ENCODE measurements at places on chromosomes 12 and 14. TPM values are rescaled to one million over a fixed set of nuclear protein-coding genes. Genes with fewer than 3 reads are reported as not detected.

- DNase-seq, result no peak
These were observed 23.2 kb downstream of the ITPR2 start for GRCh38 chr12:26809611-26810285.

GRCh38 chr12:92036061-92036620 is 109.5 kb downstream of the BTG1 start:
- DNase-seq, result no peak

GRCh38 chr12:2475984-2476383 is 318.8 kb upstream of the FKBP4 start:
- DNase-seq, result no peak

DNA sequence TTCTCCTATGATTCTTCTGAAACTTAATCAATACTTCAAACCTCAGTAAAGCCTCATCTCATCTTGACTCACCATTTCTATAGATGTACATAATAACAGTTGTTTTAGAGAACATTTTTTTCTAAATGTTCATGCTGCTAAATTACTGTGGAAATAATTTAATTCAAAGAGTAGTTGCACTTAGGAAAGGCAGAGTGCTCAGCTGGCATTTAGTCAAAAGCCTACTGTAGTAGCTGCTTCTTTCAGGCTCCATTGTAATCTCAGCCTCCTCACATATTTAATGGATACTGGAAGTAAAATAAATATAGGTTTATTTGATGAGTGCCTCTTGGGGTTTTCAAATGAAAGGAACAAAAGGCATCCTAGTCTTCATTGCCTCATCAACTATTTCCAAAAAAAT is 325.0 kb downstream of the CCER1 start:
- DNase-seq, result no peak

DNA sequence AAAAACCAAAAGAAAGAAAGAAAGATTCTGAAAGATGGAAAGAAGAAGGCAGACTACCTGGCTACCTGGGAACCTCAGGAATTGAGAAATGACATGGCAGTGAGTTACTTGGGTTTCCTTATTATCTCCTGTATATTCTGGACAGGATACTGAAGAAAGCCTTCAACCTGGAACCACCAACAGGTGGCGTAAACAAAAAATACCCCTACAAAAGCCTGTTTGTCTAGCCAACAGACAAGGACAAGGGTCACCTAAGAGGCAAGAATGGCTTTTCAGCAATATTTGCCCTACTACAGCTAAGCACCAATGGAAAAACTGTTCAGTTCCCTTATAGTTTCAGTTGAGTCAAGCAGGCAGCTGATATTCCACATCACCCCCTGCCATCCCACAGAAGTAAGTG is 274.9 kb downstream of the GPHN start:
- no peak for DNase-seq

DNA sequence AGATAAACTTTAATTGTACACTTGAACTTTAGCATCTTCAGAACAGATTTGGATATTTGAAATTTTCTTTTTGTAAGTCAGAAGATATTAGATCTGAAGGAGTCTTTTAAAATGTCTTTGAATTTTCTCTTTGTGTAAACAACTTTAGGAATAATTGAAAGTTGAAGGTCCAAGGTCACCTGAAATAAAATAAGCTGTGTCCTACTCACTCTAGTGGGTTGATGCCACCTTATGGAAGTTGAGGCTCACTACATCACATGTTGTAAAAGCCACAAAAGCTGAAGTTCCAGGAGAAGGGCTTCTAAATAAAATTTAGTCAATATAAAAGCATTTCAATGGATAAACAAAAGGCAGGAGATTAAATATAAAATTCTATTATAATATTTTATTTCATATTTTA is 122.0 kb upstream of the ATXN7L3B start:
- DNase-seq, result no peak

DNA sequence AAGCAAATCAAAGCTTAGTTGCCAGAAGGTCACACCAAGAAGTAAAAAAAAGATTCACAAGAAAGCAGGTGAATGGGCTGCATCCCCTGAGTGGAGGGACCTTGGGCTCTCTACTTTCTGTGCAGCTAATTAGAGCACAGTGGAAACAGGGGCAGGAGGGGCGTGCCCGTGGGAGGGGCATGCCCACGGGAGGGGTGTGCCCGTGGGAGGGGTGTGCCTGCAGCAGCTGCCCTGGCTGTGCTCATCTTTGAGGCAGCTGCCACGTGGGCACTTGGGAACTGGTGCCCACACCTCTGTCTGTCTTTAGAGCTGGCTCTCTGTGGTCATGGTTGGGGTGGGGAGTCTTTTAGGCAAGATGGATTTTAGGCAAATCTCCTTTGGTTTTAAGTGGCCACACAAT is 60.0 kb downstream of the EML1 start:
- DNase-seq, result peak; percentile 32

DNA sequence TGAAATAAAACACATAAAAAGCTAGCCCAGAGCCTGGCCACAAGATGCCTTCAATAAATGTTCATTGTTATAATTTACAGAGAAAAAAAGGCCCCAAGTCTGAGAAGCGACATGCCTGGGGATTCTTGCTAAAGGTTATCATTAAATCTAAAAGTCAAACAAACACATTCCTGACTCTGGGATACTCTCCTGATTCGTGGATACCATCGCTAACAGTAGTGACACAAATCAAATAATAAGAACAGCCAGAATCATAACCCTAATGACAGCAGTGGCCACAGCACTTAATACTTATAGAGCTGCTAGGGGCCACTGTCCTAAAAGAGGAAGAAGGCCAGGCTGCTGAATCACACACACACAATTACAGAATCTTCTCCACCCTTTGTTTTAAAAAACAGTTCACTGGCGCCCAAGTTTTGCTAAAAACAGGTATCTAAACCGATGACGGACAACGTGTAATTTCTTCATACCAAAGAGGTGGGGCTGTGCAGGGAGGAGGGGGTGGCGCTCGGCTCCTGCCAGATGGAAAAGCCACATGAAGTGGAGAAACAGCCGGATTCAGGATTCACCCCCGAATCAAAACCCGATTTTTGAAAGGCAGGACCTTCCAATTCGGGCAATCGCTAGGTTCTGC is 1.2 kb downstream of the CLIP1 start:
- peak; percentile 62 for DNase-seq

GRCh38 chr14:99769123-99769522 is 24.1 kb upstream of the EML1 start:
- no peak for DNase-seq

DNA sequence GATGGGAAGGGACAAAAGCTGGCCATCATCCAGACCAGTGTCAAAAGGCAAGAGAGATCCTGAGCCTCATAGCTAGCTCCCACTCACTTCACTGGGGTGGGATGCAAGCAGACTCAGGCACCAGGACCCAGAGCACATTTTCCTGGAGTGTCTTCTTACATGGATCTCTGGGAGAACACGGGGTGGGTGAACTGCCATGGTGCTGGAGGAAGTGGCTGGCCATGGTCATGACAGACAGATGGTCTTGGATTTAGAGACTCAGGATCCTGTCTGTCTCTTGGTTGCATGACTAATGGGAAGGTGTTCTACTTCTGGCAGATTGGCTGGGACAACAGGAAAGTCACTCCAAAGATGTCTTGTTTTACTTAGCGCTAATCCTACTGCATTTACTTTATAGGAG is 311.5 kb downstream of the ATP23 start:
- no peak for DNase-seq

- DNase-seq, result no peak
These were observed 15.3 kb upstream of the ITPR2 start for GRCh38 chr12:26848156-26848825.

GRCh38 chr12:108822497-108823205 is 34.7 kb downstream of the SSH1 start:
- no peak for DNase-seq

DNA sequence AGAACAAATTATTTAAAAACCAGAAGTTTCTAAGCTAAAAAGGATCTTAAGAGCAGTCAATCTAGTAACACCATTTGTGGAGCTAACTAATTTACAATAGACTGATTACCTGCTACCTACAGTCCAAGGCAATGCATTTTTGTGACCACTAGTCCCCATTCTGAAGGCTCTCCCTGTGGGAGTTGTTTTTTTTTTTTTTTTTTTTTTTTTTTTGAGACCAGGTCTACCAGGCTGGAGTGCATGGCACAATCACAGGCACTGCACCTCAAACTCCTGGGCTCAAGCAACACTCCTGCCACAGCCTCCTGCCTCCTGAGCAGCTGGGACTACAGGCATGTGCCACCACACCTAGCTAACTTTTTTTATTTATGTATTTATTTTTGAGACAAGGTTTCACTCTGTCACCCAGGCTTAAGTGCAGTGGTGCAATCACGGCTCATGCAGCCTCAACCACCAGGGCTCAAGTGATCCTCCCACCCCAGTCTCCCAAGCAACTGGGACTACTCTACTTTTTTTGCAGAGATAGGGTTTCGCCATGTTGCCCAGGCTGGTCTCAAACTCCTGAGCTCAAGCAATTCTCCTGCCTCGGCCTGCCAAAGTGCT is 3.9 kb downstream of the GNPTAB start:
- no peak for DNase-seq

- DNase-seq, result no peak
These were observed 1.1 kb downstream of the TSPAN9 start for GRCh38 chr12:3078086-3078820.

DNA sequence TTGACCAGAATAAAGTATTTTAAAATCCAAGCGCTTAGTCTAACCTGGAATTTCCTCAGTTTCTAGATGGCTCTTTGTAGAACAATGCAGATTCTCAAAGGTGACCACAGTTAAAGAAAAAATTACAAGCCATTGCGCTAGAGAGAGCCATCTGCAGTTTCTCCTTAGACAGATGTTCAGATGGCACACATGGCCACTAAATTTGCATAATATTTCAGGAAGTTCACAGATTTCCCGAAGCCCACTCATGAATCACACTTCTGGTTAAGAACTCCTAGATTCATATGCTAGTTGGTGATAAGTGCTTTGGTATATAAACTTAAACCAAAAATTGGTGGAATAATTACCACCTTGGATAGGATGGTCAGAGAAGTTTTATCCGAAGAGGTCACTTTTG is 749 bp downstream of the AKAP3 start:
- no peak for DNase-seq

DNA sequence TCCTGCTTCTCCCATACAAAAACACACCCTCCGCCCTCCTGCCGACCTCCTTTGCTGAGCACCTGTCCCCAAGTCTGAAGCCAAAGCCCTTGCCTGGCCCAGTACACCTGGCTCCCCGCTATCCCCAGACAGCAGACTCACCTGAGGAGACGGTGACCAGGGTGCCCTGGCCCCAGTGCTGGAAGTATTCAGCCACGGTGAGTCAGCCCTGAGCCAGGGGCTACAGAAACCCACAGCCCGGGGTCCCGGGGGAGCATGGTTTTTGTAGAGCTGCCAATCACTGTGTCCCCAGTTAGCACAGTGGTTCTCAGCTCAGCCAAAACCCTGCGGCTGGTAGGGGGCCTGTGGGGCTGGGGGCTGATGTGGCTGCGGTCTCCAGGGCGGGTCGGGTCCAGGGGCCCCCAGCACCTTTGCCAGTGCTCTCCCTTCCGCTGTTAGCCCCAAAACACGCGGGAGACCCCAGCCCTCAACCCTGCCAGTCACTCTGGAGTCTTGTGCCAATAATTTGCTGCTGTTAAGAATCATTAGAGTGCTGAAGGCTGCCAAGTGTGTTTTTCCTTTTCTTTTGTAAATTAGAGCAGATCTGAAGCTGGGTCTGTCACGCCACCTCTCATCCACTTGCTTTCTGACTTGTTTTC is 339.0 kb downstream of the TMEM121 start:
- DNase-seq, result no peak

- no peak for DNase-seq
These were observed 53.7 kb upstream of the PLEKHA5 start for GRCh38 chr12:19075711-19076340.

DNA sequence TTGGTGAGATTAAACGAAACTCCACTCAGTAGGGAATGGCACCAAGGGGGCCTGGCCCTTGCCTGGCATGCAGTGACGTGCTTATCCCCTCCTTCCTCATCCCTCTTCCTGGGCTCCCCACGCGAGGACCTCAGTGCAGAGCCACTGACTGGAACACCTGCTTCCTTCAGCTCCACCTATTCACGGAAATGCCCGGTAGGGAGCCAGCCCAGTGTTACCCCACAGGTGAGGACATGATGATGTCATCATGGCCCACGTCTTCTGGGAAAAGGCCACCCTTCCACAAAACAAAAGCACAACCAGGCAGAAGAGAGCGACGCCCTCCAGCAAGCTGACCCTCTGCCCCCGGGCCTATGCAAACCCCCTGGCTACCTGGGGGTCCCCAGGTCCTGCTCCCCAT is 42.1 kb downstream of the CCDC85C start:
- DNase-seq, result no peak

DNA sequence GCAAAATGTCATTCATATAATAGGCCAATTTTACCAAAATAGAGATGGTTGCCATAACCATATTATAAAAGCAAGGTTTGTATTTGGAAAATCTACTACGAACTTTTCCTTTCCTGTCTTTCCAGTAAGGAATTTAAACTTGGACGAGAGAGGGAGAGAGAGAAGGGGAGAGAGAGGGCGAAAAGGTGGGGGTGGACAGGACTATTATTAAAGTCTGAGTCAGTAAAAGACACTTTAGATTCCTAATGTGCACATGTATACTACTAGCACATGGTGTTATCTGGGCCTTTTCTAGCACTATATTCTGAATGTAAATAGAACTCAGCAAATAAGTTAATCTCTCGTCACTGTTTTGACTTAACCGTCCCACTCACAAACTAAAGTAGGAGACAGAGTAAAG is 30.4 kb upstream of the FBLN5 start:
- no peak for DNase-seq

DNA sequence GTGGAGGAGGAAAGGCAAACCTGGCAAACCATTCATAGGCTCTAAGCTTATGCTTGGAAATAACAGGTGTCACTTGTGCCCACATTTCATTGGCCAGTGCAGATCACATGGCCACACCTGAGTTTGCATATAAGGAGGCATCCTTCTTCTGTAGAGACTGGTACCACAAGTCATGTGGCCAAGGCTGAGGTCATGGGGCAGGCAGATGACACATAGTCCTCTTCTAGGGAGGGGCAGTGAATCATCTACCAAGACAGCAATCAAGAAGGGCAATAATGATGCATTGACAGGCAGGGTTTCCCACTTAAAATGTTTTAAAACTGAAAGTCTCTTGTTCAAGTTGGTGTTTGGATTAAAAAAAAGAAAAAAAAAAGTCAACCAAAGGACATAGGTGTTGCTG is 77.3 kb downstream of the DAAM1 start:
- DNase-seq, result no peak

- no peak for DNase-seq
These were observed 73.3 kb downstream of the B4GALNT3 start for GRCh38 chr12:532908-533565.

DNA sequence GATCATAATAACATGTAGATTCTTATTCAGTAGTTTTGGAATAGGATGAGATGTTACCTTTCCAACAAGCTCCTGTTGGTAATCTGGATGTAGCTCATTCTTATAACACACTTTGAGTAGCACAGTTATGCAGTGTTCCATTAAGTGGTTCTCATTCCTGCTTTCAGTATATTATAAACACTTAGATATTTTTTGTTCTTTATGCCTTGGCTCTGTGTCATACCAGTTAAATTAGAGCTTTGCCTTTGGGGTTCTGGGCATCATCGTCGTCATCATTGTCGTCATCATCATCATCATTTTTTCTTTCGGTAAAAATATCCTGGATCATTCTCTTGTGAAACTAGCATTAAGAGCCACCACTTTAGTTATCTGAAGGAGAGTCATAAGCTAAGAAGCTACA is 87.5 kb downstream of the FUT8 start:
- DNase-seq, result no peak

BAZ2A gene
- polyA plus RNA-seq, result 34.1 TPM

NKX2-1 gene
- not detected for polyA plus RNA-seq

CRACR2A gene
- 1.0 TPM for polyA plus RNA-seq

KCNC2 gene
- polyA plus RNA-seq, result not detected

CELA1 gene
- polyA plus RNA-seq, result not detected

Measured in heart left ventricle (tissue), 16 donors.